AG04450 (cell line): ENCODE measurements at places on chromosomes 12 and 14.

GRCh38 chr14:25006961-25007795 lies 42.8 kb downstream of the STXBP6 start:
- peak; percentile 8 for DNase-seq

DNA sequence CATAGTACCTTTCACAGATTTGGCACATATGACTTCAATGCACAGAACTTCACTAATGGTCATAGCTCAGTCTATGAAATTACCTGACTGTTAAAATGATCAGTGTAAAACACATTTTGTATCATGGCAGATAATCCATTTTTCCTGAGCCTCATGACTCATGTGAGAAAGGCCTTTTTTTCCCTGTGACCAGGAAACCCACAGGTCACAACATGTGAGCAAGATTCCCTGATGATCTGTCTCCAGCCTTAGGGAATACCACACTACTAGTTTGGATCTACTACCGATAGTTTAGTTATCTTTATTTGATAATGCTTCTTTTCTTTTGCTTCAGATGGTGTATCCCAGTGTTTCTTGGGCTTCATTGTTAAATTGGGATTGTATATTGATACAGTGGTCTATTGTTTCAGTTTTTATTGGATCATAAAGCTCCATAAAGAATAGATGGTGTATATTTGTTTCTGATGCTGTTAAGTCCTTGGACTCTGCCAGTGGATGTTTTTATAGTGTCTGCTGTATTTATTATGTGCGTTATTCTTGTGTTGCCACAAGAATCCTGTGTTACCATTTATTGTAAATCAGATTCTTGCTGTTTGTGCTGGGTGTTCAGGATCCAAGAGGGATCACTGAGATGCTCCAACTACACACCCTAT lies 248.7 kb upstream of the PELI2 start:
- DNase-seq, result no peak

DNA sequence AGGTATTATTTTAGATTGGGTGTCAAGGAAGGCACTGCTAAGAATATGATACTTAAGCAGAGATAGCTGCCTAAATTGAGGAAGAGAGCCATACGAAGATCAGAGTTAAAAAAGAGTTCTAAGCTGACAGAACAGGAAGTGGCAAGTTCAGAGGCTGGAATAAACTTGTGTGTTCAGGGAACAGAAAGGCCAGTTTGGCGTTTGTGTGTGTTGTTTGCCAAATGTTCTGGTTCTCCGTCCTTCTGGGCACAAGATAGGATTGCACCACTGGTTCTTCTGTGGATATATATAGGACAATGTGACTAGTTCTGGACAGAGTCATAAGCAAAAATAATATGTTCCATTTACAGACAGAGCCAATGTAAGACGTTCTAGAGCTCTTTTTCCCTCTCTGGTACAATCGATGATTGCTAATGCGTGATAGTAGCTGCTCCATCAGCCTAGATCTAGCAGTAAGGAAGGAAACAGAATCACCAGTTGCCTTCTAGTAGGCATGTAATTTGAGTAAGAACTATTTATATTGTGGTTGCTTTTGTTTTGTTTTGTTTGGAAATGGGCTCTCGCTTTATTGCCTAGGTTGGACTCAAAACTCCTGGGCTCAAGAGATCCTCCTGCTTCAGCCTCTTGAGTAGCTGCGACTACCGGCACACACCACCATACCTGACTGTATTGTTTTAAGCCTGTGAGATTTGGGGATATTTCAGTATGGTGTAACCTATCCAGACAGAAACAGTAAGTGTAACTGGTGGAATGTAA lies 7.4 kb downstream of the BBS10 start:
- no peak for DNase-seq

DNA sequence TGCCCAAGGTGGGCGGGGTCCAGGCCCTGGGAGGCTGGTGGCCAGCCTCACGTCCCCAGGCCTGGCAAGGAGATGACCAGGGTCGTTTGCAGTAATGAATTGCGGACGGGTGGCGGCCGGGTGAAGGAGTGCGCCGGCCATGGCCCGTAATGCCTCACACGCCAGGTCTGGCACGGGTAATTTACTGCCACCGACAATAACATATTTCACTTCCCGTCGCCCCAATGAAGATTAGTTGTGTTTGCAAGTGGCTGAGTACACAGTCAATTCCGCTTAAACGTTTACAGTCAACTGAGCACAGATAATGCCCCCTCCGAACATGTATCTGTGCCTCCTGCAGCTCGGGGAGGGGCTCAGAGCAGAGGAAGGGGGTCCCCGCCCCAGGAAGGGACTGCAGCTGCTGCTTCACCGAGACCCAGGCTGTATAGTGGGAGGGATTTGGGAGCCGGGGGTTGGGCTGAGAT lies 48.3 kb downstream of the MVK start:
- DNase-seq, result no peak

GRCh38 chr12:29544428-29545101 lies 47.1 kb upstream of the OVCH1 start:
- DNase-seq, result no peak

DNA sequence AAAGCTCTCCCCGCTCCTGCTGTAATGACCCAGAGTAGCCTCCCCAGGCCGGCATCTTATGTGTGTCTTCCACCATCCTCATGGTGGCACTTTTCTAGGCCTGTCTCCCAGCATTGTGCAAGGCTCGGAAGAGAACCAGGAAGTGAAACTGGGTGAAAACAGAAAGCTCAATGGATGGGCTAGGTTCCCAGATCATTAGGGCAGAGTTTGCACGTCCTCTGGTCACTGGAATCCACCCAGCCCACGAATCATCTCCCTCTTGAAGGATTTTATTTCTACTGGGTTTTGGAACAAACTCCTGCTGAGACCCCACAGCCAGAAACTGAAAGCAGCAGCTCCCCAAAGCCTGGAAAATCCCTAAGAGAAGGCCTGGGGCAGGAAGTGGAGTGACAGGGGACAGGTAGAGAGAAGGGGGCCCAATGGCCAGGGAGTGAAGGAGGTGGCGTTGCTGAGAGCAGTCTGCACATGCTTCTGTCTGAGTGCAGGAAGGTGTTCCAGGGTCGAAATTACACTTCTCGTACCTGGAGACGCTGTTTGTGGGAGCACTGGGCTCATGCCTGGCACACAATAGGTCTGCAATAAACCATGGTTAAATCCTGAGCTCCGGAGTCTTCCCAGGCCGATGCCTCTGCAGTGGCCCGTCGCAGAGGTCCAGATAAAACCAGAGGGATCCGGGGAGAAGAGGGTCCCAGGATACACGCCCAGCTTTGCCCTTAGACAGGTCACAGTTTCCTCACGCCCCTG lies 15.6 kb downstream of the ACVRL1 start:
- no peak for DNase-seq

DNA sequence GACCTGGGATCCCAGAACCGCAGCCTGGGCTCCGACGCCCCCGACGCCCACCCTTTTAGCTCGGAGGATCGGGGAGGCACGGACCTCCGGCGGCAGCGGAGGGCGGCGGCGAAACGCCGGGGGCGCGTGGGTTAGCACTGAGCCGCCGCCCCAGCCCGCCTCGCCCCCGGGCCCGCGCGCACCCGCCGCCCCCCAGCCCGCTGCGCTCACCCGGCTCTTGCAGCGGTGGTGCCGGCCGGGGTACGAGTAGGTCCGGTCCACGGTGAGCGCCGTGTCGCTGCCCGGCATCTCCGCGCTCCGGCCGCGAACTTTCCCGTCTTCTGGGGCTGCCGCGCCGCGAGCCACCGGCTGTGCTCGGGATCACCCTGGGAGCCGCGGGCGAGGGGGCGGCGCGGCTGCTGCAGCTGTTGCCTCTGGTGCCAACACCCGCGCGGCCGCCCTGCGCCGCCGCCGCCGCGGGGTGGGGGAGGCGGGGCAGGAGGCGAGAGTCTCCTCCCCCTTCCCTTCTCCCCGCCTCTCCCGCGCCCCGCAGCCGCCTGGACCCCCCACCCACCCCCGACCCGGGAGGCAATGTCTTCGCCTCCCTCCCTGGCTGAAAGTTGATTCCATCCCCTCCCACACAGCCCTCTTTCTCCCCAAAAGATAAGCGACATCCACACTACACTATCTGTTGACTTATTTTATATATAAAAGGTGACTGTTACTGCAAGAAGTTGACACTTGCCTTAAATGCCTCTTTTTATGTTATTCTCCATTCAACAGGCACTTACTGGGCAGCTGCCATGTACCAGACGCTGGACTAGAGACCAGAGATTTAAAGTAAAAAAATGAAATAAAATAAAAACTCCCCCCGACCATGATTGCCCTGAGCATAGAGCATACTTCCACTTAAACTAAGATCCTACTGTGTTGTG lies at the start of gene TMCC3:
TSS of gene TMCC3 (minus strand) at position 415 of the 914 bp plus-strand sequence. CDS start at position 288, 127 bp downstream.
- no peak for DNase-seq

DNA sequence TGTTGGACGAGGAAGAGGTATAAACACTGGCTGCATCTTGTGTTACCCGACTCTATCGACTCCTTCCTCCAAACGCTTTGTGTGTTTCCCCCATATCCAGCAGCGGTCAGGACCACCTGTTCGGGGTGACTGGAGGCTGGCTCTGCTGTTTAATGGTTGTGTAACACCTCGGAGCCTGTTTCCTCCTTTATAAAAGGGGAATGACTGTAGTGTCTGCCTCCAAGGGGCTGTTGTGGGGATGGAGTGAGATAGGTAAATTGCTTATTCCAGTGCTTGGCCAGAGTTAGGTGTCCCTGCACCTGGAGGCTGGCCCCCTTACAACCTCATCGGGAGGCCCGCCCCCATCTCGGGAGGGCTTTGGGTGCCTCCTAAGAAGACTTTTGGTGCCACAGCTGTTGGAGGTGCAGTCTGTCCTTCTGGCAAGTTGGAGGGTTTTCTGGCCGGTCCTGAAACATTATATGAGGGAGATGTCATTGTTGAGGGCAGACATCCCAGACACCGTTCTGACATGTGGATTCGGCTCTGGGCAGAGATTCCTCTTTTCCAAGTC lies 1.1 kb downstream of the MLXIP start:
- DNase-seq, result no peak

GRCh38 chr12:107226126-107226525 lies 132.8 kb upstream of the CRY1 start:
- no peak for DNase-seq

- no peak for DNase-seq
Observed at GRCh38 chr12:101927999-101928398, 50.6 kb downstream of the DRAM1 start.

- DNase-seq, result no peak
Observed at GRCh38 chr14:64060199-64060545, 207.4 kb downstream of the SYNE2 start.

DNA sequence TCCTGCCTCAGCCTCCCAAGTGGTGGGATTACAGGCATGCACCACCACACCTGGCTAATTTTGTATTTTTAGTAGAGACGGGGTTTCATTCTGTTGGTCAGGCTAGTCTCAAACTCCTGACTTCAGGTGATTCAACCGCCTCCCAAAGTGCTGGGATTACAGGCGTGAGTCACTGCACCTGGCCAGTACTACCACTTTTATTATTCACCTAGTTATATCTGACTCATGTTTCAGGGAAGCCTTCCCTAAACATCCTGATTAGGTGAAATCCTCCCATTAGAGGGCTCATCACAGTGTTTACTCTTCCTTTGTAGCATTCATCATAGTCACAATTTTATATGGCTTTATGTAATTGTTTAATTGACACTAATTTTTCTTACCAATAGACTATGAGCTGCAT lies 295.3 kb upstream of the SOX5 start:
- DNase-seq, result no peak

DNA sequence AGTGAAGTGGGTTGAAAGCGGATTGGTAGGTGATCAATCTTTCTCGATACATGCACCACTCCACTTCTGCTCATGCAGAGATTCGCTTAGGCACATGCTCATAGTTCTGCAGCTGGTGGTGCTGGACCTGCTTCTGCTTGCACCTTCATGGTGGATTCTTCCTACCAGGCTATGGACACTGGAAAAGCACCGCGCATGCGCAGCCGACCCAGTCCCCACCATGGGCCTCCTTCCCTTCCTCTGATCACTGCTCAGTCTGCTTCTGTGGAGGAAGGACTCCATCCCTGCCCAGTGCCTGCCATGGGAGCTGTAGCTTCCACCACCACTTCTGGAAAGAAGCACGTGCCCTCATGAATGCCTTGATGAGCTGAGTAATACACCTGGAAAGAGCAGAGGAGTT lies 61.8 kb upstream of the PTPRQ start:
- DNase-seq, result no peak

DNA sequence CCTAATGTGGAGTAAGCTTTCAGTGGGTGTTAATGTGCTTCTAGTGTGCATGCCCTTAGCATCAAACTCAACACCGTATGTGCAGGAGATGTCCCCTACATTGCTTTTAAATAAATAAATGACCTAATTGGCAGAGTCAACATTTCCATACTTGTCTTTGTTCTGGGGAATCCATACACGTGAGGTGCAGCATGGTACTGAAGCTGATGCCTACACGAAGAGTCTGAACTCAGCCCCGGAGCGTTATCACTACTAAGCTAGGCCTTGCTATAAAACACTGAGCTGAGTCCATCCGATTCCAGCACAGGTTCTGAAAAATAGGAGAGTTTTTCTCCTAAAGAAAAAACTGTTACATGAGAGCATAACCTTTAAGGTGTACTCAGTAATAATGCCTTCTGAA lies 125.0 kb upstream of the DYRK2 start:
- DNase-seq, result no peak

DNA sequence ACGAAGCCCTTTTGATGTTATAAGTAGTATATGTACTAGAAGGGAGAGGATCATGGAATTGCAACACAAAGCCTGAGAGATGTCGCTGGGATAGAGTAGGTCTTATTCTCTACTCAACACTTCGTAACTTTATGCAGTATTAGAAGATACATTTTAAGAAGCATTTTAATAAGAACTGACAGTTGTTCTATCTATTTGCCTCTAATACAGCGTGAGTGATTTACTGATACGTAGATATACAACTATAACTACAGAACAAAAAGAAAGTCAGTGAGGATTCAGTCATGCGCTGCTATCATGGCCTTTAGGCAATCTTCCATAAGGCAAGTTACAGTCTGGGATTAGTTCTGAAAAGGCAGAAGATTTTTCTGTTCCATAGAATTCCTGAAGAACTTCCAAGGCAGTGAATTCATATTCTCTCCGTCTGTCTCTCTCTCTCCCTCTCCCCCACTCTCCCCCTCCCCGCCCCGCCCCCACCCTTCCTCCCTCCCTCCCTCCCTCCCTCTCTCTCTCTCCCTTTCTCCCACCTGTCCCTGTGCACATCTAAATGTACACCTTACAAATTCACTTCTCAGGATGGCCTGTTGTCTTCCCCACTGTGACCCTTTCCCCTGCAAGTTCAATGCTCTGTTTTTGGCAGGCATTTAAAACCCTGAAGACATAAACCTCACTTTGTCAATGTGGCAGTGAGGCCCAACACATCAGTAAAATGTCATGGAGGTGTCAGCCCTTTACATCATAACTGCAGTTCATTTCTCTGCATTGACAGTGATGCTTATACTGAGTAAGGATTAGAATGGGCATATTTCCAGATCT lies 470.6 kb downstream of the EGLN3 start:
- no peak for DNase-seq

DNA sequence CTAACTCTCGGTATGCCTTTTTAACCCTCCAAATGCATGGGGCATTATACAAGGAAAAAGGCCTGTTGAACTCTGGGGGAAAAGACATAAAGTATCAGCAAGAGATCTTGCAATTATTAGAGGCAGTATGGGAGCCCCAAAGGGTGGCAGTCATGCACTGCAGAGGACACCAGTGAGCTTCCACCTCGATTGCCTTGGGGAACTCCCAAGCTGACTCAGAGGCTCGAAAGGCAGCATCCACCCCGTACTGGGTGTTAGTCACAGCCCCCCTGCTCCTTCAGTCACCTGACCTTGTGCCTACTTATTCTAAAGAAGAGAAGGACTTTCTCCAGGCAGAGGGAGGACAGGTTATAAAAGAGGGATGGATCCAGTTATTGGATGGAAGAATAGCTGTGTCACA lies 781.4 kb upstream of the TMEM132C start:
- peak; percentile 68 for DNase-seq

- DNase-seq, result no peak
Observed at GRCh38 chr12:7212678-7213077, 23.2 kb downstream of the PEX5 start.
